Umbilical cord (tissue), 2 donors: ENCODE measurements at places on chromosomes 11 and 22. TPM values are rescaled to one million over a fixed set of nuclear protein-coding genes. Genes with fewer than 3 reads are reported as not detected.

DNA sequence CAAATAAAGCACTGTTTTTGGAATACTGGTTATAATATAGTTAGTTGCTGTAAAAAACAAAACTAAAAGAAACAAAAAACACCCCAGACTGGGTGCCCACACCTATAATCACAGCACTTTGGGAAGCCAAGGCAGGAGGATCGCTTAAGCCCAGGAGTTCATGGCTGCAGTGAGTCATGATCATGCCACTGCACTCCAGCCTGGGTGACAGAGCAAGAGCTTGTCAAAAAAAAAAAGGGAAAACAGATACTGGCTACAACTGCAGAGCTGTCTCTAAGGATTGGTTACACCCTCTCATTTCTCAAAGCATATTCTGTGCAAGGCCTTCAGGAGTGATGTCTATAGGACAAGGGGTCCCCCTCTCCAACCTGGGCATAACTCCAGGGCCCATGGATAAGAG lies 14.6 kb upstream of the STK33 start:
- peak; percentile 74 for DNase-seq

GRCh38 chr11:120690406-120690805 lies 178.9 kb downstream of the GRIK4 start:
- DNase-seq = no peak

DNA sequence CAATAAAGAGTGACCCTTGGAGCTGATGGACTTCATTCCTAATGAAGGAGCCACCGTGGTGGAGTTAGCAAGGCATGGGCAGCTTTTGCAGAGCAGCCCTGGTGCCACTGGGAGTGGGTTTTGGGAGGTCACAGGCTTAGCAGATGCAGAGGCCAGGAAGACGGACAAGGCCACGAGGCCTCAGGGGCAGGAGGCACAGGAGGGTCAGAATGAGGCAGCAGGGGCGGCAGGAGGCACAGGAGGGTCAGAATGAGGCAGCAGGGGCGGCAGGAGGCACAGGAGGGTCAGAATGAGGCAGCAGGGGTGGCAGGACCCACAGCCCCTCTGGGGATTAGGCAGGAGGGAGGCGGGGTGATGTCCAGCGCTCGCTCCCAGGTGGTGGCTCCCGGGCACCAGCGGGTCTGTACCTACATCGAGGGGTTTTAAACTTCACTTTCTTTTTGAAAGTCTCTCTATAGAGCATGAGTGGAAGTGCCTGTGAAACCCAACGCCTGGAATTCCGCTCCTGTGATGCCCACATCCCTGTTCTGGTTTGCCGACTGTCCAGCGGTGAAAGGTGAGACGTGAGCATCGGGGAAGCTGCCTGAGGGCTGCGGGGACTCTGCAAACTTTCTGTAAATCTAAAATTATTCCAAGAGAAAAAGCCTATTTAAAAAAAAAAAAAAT lies 521.6 kb downstream of the BRD1 start:
- no peak for DNase-seq

GRCh38 chr22:28019360-28019759 lies 100.3 kb upstream of the PITPNB start:
- DNase-seq = no peak

DNA sequence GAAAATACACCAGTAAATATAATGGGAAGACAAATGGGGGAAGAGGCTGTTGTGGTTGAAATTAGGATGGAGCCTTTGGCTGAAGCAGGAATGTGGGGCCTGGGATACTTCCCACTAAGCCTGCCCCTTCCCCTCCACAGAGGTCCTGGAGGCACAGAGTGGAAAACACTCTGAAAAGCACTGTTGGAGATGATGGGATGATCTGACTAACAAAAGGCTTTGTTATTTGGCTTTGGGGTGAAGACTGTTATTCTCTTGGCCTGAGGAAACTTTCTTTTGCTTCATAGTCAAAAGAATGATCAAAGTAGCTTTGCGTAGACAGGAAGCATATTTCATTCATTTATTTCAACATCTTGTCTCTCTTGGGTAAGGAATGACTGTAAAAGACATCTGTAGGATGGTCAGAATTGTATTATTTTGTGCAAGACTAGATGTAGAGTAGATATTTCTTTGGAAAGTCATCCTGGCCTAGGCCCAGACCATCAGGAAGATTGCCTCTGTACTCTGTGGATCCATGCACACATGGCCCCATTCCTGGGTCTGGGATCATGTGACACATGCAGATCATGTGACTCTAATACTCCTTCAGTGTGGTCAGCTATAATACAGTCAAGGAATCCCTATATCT lies 111.4 kb downstream of the SPON1 start:
- DNase-seq = peak; percentile 30

DNA sequence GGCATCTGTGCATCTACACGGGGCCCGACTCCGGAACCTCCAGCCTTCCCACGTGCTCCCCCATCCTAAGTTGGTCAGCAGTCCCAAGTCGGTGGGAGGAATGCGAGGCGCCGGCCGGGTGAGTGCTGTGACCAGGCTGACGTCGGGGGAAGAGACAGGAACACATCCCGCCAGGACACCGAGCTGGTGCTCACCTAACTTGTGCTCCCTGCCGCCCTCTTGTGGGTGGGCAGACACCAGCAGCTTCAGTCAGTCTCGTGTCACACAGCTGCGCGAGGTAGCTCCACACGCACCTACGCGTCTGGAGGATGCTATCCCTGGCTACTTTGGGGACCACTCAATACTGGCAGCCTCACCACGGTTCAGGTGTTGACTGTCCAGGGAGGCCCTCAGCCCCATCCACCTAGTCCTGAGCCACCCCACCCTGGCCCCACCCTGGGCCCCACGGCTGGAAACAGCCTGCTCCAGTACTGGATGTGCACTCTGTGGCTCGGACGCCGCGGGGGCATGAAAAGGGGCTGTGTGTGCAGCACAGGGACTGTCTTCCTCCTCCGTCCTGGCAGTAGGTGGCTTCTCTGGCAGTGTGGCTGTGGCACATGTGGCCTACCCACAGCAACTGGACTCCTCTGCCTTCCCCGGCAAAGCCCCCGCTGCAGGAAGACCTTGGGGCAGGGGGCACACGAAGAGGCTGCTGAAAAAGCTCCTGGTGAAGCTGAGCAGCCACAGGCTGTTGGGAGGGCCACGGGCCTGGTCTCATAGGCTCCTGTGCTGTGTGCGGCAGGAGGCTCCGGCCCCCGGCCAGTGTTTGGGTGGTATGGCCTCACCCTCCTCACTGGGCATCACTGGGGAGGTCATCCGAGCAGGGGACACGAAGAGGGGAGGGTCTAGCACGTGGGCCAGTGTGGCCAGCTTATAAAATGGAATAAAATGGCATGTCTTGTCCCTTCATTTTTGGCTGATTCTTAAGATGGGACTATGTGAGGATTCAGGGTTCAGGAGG lies 11.2 kb upstream of the BID start:
- no peak for DNase-seq

The GRAP2 gene
- 4.3 TPM for total RNA-seq

The TEX12 gene
- 3.1 TPM for total RNA-seq

DNA sequence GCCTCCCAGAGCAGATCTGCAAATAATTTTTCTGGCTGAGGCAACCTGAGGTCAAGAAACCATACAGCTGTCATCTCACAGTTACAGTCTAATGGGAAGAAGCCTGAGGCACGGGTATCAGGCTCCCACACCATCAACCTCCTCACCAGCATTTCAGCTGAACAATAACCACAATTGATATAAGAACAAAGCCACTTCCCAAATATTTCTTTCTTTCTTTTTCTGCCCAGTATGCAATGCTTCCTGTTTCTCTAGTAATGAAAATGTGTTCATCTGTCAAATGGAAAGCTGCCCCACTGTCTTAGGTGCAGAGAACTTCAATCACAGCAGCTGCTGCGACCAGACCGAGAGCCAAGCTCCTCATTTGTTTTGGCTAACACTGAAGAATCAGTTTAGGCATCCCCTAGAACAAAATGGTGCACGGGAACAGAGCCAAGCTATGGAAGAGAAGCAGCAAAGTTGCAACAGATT lies 108.4 kb downstream of the BLID start:
- no peak for DNase-seq

The LYVE1 gene
- total RNA-seq = 48.4 TPM

DNA sequence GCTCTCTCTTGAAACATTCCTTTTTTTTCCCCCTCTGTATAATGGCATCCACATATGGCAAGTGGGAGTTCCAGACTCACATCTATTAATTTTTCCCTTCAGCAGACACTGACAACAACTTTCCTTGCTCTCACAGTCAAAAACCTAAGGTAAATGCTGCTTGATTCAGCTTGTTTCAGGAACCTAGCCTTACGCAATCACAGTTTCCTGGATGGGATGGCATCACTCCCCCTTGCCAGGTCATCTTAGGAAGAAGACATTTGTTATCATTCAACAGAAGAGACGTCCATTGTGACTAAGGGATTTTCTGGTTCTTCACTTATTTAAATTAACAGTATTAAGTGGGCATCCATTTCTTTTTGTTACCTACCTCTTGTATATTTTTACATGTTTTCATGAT lies 112.0 kb upstream of the PDGFD start:
- no peak for DNase-seq

- peak; percentile 13 for DNase-seq
Measured at GRCh38 chr11:45646275-45646927, 19.0 kb downstream of the CHST1 start.

The TREH gene
- total RNA-seq = not detected
